ENCODE measurements at places on chromosomes 2 and 18.

DNA sequence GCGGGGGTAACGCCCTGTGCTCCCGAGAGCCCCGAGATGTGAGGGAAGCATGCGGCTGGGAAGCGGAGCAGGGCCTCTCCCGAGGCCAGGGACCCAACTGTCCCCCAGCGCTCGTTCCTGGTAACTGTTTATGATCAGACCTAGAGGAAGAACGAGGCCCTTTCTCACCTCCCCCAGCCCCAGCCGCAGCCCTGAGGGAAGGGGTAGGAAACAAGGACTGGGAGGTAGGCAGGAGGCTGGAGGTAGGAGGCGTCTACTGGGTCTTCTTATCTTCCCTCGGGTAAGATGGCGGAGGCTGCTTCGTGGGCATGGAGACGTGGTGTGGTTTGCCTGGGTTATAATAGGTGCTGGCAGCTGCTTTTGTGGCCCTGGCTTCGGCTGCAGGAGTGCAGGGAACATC lies 335.8 kb downstream of the ZNF521 start:
- DNase-seq: no peak

GRCh38 chr2:148487439-148487838 lies 157.1 kb upstream of the EPC2 start:
- no peak for DNase-seq

GRCh38 chr18:6782861-6783260 lies 53.3 kb downstream of the ARHGAP28 start:
- DNase-seq: no peak

GRCh38 chr2:212337036-212337435 lies 201.6 kb downstream of the ERBB4 start:
- DNase-seq: no peak

- DNase-seq: no peak
These were observed 52.7 kb downstream of the PDCL3 start for GRCh38 chr2:100615471-100615870.

GRCh38 chr2:133521146-133521745 lies 47.0 kb downstream of the NCKAP5 start:
- DNase-seq: no peak

DNA sequence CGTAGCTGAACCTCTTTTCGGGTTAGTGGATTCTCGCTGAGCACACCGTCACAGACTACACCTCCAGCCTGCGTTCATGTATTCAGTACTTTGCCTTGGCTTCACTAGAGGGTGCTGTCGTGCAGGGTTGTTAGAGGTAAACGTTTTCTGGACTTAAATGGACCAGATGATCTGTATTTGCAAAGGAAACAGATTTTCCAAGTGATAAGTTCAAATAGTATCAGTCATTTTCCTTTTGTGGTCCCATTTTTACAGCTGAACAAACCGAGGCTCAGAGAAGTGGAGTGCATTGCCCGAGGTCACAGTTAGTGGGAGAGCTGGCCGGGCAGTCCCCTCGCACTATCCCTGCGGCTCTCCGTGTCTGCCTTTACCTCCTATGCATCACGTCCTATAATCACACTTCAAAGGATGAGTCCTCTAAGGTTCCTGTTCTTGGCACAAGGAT lies 125.9 kb downstream of the MAP4K4 start:
- peak; percentile 59 for DNase-seq

DNA sequence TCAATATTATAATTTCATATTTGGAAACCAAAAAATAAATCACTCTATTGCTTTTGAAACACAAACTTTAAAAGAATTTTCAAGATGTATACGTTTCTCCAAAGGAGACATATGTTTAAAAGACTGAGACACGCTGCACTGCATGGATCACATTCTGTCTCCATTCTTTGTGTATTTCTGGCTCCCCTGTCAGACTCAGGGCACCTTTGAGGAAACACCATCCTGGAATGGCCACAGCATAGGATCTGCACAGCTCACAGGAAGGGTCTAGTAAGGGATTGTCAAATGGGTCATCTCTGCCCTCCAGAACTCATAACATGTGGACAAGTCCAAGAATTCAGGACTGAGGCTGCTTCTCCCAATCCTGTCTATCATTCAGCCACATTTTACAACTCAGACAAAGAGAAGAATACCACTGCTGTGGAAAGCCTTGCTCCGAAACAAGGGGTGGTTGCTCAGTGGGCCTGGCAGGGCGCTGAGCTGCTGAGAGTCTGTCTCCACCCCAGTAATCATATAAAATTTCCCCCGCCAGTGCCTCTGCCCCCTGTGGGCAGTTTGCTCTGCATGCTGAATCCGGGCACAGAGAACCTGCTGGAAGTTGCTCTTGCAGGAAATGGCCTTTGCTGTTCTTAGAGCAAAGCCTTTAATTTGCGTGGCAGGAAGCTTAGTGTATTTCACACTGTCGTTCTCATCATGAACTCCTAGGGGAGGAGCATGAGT lies 85.3 kb upstream of the KLHL29 start:
- DNase-seq: no peak

DNA sequence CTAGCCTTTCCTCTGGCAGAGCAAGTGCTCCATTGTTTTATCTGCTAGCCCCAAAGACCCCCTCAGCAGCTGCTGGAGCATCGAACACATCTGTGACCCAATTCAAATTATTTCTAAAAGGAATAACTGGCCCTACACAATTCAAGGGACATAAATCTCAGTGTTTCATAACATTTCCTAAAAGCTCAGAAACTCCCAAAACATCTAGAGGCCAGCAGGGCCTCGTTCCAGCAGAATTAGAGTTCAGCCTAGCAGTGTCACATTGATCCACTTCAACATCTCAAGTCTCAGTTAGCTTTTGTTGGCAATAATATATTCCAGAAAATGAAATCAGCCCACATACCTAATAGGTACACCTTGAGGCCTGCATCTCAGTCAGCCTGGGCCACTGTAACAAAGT lies 179.1 kb downstream of the ETAA1 start:
- DNase-seq: no peak

- no peak for DNase-seq
These were observed 156.1 kb upstream of the NFATC1 start for GRCh38 chr18:79239631-79240030.

GRCh38 chr2:162925595-162925994 lies 87.0 kb upstream of the KCNH7 start:
- DNase-seq: no peak

DNA sequence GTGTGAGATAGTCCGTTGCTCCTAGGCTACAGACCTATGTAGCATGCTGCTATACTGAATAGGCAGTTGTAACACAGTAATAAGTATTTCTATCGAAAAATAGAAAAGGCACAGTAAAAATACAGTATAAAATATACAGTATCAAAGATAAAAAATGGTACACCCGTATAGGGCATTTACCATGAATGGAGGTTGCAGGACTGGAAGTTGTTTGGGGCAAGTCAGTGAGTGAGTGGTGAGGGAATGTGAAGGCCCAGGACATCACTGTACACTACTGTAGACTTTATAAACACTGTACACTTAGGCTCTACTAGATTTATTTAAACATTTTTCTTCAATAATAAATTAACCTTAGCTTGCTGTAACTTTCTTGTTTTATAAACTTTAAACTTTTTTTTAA lies 3.5 kb downstream of the MAP3K20 start:
- no peak for DNase-seq

DNA sequence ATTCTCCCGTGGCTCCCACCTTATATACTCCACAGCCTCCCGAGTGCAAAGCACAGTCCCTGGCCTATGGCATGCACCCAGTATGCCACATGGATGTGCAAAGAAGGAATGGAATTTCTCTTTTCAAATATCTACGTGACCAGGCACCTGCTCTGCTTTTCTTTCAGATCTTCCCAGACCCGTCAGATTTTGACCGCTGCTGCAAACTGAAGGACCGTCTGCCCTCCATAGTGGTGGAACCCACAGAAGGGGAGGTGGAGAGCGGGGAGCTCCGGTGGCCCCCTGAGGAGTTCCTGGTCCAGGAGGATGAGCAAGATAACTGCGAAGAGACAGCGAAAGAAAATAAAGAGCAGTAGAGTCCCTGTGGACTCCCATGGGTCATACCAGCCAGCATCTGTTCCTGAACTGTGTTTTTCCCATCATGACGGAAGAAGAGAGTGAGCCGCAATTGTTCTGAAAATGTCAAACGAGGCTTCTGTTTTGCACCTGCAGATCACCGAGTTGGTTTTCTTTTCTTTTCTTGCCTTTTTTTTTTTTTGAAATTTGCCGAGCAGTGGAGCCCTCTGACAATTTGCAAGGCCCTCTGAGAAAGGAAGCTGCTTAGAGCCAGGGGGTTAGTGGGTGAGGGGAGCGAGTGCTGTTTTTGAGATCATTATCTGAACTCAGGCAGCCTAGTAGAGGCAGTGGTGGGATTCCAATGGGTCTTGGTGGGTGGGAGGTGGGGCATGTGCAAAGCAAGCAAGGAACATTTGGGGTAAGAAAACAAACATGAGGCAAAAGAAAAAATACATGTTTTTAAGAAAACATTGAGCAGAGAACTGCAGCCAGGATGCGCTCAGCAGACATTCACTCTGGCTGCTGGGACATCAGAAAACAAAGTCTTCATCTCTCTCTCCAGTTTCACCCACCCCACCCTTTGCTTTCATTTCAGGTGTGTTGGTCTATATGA lies 26.2 kb downstream of the LBH start:
- no peak for DNase-seq

DNA sequence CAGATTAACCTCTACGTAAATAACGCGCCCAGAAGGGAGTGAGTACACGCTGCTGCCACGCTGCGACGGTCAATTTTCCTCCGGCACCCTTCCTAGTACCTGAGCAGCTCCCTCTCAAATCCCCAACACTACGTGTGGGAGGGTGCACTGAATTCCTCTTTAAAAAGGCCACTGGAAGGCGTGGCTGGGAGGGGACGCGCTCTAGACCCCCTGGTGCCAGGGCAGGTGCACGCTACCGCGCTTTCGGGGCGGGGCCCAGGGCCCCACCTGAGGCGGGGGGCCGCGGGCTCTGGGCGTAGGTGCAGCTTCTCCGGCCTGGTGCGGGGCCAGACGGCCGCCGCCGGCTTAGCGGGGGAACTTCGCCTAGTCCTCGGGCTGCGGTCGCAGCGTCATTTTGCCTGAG lies 668 bp upstream of the ANKRD12 start:
- no peak for DNase-seq

DNA sequence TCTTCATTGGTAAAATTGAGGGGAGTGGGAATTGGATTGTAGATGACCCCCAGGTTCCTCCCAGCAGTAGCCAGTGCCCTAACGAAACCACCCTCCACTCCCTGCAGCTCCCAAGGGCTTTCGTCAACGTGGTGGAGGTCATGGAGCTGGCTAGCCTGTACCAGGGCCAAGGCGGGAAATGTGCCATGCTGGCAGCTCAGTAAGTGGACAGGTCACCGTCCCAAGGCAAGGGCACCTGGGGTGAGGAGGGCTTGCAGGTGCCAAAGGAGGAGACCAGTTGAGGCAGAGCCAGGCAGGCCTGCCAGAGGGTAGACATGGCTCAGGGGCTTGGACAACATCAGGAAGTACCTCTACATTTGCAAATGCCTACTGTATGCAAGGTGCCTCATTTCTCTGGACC lies 122.6 kb upstream of the PPP1CB start:
- DNase-seq: no peak

DNA sequence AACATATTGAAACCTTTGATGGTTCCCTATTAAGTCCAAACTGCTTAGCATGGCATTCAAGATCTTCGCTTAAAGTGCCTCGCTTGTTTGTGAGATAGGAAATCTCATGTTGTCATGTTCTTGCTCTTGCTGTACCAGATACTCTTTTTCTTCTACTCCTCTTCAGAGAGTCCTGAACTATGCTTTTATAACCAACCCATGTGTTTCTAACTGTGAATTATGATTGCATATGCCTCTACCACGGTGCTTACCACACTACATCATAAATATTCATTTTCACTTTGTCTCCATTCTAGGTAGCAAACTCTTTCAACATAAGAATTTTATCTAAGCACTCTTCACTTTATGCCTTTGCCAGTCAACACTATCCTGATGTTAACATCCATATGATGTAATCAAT lies 23.6 kb downstream of the STAT4 start:
- DNase-seq: no peak

DNA sequence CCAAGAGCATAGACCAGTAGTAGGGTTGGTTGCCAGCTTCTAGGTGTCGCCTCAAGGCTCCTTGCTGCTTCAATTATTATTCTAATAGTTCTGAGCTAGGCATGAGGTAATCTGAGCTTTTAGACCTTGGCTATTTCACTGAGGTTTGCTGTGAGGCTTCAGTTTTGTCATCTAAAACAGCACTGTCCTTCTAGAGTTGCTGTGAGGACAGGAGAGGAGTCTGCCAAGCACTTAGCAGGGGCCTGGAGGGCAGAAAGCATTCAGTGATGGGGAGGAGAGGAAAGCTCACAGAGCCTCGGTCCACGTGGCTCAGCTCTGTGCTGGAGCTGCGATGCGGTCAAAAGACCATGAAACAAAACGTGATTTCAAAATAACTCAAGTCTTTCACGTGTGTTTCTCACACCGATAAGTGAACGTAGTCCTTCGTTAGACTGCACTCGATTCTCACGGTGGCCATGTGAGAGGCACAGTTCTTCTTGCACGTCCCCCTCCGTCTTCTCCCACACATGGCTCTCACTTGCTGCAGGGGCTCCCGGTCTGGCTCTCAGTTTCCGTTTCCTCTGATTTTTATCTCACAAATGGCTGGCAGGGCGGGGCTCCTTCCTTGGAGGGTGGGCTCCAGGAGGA lies 113.7 kb downstream of the B3GNT2 start:
- DNase-seq: peak; percentile 21

- DNase-seq: no peak
These were observed 14.0 kb downstream of the ASPRV1 start for GRCh38 chr2:69947325-69947931.

DNA sequence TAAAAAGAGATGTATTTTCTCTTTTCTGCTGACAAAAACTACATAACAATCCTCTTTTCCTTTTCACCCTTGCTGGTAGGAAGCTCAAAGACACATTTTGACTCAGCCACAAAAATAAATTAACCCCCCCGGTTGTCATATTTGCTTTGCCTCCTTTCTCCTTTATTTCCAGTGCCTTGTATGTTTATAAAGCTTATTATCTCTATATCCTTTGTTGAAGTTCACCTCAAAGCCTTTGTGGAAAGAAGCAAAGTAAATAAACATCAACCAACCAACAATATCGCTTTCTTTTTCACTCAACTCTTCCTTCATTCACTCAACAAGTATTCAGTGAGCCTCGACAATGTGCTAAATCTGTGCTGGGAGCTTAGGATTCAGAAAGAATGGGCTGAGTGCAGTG lies 276.5 kb upstream of the ID2 start:
- no peak for DNase-seq

- no peak for DNase-seq
These were observed 14.5 kb downstream of the DNAJC27 start for GRCh38 chr2:24957221-24957620.

GRCh38 chr2:223010641-223011040 lies 41.3 kb upstream of the KCNE4 start:
- no peak for DNase-seq

- DNase-seq: no peak
These were observed 25.5 kb upstream of the SNED1 start for GRCh38 chr2:240972636-240973521.

- DNase-seq: no peak
These were observed 252.5 kb downstream of the GLI2 start for GRCh38 chr2:120988051-120988699.

GRCh38 chr18:62744076-62744968 lies 29.0 kb downstream of the PHLPP1 start:
- DNase-seq: no peak
